H54 (cell line): ENCODE measurements at places on chromosomes 2 and 18.

- DNase-seq: no peak
Measured at GRCh38 chr2:141384676-141385075, 746.1 kb downstream of the LRP1B start.

GRCh38 chr2:187338679-187339121 is 109.4 kb downstream of the CALCRL start:
- no peak for DNase-seq

DNA sequence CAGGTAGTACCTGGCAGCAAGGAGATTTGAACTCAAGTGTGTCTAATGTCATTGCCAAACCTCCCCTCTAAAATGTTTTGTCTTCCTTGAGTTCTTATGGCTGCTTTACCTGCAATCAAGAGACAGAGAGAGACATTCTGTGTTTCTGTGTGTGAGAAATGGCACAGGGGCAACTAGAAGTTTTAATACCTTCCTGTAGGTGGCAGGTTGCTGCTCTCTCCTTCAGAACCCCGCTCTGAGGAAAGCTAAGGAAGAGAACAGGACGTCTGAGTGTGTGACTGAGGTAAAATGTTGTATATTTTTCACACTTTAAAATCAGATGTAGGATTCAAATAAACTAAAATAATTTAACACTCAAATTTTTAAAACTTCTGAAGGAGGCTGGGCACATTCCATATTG is 19.2 kb downstream of the DTNA start:
- DNase-seq: peak; percentile 9

- DNase-seq: no peak
Measured at GRCh38 chr2:23390152-23390551, 5.2 kb downstream of the KLHL29 start.

- no peak for DNase-seq
Measured at GRCh38 chr18:79540161-79540903, 139.3 kb upstream of the CTDP1 start.

DNA sequence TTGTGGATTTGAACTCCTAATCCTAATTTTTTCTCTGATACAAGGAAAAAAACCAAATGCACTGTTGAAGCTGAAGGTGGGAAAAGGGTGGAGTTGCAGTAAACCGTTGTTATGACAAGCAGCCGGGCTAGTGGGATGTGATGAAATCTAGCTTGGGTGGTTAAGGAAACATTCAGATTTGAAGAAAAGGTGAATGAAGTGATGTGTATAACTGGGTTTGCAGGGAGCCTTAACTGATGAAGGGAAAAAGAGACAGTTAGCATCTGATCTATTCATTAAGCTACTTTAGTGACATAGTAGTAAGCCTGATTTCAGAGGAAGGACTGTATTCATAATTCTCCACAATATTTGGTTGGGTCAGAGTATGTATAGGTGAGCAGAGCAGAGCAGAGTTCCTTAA is 3.5 kb downstream of the EML6 start:
- DNase-seq: no peak

DNA sequence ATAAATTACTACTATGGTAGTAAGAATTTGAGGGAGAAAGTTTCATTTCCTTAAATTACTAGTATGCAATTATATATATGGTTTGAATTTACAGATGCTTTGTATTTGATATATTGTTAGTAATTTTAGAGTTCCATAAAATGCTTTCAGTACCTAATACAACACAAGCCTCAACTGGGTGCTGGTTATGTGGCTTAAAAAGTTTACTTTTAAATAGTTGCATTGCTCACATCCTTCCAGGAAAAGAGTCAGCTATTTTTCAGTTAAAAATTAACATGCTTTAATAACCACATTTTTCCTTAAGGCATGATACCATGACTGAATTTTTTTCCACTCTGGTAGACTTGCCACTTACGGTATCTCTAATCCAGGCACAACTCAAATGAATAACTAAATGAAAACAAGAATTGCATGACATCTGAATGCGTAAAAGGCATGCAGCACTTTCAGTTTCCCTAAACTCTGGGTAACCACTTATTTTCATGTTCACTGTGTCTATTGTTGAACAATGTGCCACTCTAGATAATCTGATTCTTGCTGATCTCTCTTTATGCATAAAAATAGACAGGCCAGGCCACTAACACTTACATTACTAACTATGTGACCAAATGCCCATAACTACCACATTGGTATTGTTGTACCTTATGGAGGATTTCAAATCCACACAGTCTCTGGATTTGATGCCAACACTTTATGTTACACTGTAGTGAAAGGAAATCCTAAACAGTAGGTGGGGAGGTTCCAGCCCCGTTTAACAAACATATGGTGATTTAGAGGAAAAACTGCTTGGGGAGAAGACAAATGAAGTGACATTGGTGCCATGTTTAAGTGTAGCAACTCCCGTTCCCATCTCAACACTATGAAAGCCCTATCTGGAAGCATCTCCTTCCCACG is 35.5 kb upstream of the SLC35F5 start:
- no peak for DNase-seq

DNA sequence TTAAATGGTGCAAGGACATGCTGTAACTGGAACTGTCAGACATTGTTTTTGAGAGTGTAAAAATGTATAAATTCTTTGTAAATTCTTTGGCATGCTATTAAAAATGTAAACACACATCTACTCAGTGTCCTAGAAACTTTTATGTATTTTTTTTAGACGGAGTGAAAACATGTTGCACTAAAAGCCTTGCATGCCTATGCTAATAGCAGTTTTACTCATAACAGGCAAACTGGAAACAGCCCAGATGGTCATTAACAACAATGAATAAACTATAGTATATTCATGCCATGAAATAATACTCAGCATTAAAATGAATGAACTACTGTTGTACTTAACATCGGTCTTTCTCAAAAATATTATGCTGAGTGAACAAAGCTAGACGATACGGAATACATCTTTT is 954.8 kb upstream of the DDX18 start:
- no peak for DNase-seq

DNA sequence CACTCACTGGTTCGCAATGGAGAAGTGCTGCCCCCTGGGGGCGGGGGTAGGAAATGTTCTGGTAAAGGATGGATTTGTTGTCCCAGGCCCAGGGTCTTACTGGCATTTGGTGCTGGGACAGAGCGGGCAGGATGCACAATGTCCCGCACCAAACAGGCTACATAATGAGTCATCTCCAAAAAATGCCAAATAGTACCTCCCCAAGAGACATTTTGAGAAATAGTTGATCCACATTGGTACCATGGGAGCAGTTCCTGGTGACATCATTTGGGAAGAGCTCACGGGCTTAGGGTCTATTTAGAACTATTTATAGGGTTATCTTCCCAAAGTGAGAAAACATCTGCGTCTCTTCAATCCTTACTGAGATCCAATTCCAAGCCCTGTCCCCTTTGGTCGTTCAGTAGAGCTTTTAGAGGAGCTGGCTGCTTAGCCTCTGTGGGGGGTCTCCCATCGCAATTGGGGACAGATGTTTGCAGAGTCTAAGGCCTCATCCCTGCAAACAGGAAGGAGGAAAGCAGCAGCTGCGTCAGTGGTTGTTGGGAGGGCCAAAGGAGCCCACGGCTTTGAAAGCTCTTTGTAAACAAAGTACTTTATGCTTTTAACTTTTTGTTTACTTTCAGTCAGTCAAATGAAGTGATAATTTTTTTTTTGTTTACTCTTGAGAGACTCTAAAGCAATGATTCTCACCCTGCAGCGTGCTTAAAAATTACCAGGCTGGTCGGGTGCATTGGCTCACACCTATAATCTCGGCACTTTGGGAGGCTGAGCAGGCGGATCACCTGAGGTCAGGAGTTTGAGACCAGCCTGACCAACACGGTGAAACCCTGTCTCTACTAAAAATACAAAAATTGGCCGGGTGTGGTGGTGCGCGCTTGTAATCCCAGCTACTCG is 49.3 kb downstream of the GREB1 start:
- DNase-seq: no peak

GRCh38 chr2:320561-320960 is 32.7 kb upstream of the ALKAL2 start:
- DNase-seq: no peak

DNA sequence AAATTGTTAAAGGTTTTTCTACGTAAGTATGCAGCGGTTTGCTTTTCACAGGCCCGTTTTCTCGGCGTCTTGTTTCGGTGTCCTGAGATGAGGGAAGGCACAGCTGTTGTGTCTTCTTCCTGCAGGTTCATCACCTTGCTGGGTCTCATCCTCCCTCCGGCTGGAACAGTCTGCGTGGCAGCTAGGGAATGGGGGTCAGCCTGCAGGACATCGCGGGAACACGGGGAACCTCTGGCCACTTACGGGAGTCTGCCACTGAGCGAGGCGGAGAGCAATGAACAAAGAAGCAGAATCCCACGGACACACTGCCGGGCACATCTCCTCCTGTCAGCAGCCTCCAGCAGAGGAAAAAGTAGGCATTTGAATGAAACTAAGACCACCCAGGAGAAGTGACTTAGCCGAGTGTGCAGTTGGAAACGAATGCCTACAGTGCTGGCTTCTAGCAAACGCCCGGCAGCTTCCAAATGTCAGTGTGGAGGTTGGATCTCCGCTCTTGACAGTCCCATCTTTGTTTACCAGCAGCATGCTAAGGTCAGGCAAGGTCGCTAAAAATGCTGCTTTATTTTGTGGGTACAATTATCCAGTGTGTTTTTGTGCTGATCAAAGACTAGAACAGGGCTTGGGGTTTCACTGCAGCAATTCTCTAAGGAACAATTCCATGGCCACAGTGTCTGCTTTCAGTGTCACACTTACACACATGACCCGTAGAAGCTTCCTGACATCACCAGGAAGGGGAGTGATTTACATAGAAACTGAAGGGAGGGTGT is 109.8 kb upstream of the SEC11C start:
- no peak for DNase-seq

DNA sequence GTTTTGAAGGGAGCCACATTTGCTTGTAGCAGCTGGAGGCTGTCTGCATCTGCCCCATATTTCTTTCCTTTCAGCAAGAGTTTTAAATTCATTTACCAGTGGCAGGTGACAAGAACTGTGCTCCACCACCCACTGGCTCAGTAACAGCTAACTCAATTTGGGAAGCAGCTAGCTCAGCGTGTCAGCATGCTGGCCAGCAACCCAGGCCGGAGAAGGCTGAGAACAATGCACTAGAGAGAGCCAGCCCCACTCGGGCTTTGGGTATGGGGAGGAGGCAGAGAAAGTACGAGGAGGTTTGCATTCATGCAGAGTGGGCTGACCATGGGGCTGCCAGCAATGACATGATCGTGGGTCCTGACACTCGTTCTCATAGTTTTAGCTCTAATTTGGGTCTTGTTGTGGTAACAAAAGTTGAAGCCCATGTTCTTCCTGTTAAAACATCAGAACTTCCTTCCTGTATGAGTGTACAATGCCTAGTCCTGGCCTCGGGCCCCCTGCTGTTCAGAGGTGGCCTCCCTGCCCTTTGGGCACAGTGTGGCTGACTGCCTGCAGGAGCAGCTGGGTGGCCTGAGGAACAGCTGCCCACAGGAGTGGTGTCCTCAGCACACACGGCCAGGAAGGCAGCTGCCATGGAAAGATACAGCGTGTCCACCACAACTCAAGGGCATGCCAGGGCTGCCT is 23.0 kb downstream of the CDC42EP3 start:
- no peak for DNase-seq

GRCh38 chr2:49845671-49846070 is 691.4 kb upstream of the FSHR start:
- DNase-seq: no peak

- DNase-seq: no peak
Measured at GRCh38 chr2:134243244-134243643, 10.6 kb upstream of the MGAT5 start.

DNA sequence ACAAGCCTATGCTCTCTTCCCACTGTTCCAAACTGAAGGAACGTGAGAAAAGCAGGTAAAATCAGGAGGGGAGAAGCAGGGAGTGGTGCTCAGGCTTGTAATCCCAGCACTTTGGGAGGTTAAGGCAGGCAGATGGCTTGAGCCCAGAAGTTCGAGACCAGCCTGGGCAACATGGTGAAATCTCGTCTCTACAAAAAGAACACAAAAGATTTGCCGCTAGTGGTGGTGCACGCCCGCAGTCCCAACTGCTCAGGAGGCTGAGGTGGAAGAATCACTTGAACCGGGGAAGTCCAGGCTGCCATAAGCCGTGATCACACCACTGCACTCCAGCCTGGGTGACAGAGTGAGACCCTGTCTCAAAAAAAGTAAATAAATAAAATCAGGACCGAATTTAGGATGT is 1.3 kb upstream of the TMSB10 start:
- DNase-seq: no peak

GRCh38 chr2:152176113-152176714 is 651 bp upstream of the STAM2 start:
- no peak for DNase-seq

DNA sequence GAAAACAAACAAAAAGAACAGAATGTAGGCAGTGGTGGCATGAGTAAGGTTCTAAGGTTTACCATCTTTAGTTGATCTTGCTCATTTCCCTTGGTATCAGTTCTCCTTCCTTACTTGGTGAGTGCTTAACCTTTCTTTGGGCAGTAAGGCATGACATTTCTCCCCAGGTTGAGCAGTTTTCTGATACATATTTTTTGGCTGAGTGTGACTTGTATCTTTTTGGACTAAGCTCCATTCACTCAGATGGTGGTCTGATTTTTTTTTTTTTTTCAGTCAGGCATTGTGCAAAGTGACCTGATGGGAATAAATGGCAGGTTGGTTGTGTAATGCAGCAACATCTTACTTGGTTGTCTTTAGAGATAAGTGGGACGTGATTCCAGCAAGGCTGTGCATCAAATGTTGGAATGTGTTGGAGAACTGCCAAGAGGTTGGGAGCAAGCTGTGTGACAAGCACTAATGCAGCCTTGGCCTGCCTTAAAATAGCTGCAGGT is 15.1 kb downstream of the SPTBN1 start:
- no peak for DNase-seq

- DNase-seq: no peak
Measured at GRCh38 chr2:66430505-66431273, 4.2 kb upstream of the MEIS1 start.

GRCh38 chr18:36187826-36188721 is 777 bp downstream of the MOCOS start:
- DNase-seq: peak; percentile 19

GRCh38 chr2:45712570-45712969 is 61.1 kb downstream of the PRKCE start:
- no peak for DNase-seq

DNA sequence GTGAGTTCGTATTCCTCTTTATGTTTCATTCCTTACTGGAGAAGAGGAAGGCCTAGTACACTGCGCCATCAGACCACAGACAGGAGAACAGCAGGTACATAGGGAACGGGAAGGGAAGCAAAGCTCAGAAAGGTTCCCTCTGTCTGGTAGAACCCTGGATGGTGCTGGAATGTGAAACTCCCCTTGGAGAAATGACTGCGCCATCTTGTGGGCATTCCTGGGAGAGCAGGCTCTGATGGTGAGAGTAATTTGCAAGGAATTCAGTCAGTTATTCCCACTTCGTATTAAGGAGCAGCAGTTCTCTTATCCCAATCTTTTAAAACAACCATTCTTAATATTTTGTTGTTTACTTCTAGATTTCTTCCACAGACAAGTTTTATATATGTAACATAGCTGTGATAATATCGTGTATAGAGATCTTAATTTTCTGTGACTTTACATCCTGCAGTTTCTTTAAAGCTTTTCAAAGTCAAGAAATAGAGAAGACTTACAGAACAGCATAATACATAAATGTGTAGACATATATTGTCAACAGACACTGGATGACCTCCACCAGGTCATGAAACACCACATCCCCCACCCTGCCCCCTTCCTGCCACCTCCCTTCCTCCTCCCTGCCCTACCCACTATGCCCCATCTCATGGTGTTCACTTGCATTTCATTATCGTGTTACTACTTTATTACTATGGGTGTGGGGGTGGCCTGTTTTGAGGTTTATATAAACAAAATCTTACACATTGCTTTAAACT is 83.9 kb downstream of the ARHGEF4 start:
- DNase-seq: peak; percentile 86

GRCh38 chr2:66201242-66201641 is 233.7 kb upstream of the MEIS1 start:
- no peak for DNase-seq

GRCh38 chr2:215436705-215437565 is 1.1 kb upstream of the FN1 start:
- peak; percentile 16 for DNase-seq
